ENCODE measurements at places on chromosomes 12 and 14.

DNA sequence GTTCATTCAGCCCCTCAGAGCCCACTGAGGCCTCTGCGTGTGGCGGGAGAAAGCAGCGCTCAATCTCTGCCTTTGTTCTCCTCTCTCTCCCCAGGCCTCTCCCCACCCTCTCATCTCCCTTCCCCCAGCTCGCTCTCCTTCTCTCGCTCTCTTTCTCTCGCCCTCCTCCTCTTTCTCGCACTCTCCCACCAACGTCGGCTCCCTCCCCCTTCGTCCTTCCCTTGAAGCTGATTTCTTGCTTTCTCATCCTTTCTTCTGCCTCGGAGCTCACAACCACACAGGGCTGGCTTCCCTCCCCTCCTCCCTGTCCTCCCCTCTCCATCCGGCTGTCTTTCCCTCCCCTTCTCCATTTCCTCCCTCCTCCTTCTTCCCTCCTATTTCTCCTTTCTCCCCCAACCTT is 96.4 kb downstream of the LRRC74A start:
- no peak for DNase-seq

- no peak for DNase-seq
Observed at GRCh38 chr12:87866578-87867292, 162.5 kb downstream of the C12orf50 start.

- peak; percentile 31 for DNase-seq
Observed at GRCh38 chr14:72443991-72444441, 449.9 kb downstream of the DPF3 start.

GRCh38 chr12:75432924-75433323 is 42.0 kb downstream of the GLIPR1L2 start:
- DNase-seq = no peak

- DNase-seq = no peak
Observed at GRCh38 chr14:61599942-61600341, 95.4 kb upstream of the HIF1A start.

DNA sequence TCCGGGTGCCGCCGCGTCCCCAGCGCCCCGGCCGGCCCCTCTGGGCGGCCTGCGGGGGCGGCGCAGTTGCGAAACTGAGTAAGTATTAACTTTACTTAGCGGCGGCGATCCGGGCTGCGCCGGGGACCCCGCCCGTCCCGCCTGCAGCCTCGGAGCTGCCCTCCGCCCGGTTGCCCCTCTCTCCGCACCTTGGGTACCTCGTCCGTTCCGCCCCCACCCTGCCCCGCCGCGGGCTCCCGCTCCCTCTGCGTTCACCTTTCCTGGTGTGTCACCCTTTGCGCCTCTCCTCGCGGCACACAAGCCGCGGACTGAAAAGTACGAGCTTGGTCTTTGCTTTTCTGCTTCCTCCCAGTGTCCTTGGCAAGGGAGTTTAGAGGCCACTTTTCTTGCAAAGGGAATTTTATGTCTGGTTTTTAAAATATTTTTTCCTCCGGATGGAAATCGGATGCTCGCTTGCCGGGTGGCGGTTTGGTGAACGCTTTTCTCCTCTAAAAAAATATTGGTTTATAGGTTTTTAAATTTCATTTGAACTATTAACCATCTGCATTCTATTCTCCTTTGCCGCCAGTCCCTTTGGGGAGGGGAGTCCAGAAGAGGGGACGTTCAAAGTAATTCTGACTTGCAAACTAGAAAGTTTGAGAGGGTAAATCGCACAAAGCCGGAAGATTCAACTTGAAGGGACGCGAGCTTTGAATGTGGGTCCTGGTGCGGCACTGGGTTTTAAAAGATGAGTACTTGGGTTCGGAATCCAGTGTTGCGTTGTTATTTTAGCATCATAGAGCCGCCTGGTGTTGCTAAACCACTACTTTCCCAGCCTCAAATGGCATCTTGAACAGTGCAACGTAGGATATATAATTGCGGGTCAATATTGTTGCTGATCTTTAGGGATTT is 834 bp downstream of the RASSF8 start:
- no peak for DNase-seq

DNA sequence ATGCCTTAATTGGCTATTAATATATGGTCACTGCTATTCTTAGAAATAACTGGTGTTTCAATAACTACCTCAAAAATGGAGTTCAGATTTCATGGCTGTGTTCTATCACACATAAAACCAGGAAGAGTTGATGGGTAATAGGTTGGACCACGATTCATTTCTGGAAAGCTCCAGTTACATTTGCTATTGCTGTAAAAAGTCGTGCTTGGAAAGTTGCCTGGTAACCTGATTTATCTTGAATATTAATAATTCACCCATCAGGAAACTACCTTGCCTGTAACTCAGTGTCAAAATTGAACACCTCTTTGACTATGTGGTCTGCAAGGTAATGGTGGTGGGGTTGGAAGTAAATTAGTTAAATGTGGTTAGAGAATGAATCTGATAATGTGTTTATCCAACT is 104.7 kb upstream of the IFNG-AS1 start:
- no peak for DNase-seq

DNA sequence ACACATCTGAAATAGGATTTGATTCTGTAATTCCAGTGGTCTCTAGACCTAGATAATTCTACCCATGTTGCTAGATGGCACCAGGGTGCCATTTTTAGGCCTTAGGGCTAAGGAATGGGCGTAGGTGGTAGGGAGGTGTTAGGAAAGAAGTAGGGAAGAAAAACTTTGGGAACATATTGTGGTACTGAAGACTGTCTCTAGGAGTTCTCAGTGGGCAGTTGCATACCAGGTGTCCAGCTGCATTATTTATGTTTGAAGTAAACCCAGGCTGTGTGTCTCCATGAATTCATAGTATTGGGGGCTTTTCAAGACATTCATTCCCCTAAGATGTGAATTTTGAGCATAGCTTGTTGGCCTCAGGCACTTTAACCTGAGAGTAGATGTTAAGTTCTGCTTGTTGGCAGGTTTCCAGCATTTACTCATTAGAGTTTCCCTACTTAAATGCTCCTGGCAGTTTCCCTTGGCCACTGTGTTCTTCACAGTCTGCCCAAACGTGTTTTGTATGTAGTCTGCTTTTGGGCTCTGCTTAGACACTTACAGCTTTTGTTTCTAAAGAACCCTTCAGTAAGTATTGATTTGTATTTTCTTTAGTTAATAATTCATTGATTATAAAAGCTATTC is 31.5 kb upstream of the CCT2 start:
- DNase-seq = no peak

DNA sequence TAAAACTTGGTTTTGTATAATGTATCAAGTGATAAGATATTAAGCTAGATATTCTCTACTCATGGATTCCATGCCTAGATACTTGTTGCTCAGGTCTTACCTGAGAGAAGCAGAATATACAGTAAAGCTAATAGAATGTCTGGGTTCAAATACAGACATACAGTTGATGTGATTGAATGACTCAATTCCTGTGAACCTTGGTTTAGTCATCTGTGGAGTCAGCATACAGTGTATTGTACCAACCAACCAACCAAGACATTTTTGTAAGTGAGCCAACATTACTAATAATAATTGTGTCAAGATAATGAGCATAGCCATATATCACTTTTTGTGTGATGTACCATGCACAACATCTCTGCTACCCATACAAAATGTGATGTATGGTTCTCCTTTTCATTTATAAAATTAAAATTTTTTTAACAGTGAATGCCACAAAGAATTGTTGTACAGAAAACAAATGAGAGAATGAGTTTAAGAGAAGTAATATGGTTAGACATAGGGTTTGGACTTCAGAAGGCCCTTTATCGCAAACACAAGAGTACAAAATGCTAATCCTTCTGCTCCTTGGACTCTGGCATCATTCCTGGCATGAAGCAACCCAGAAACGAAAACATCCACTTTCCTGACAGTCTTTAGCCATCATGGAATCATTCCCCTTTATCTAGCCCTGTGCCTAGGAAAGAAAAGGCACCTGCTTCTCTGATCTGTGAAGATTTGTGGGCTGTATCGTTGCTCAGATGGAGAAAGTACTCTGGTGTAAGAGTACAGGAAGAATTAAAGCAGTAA is 977.2 kb upstream of the USP15 start:
- no peak for DNase-seq

GRCh38 chr12:46373301-46374296 is 1.0 kb upstream of the SLC38A2 start:
- peak; percentile 52 for DNase-seq

GRCh38 chr12:20368114-20368650 is at the start of gene PDE3A:
Gene PDE3A, plus strand, starts transcription at chr12:20368537. Its CDS starts 748 bp downstream, at chr12:20369285.
- no peak for DNase-seq

GRCh38 chr14:100786131-100786530 is 39.8 kb upstream of the MEG3 start:
- DNase-seq = no peak

- no peak for DNase-seq
Observed at GRCh38 chr12:93825501-93825888, 148.3 kb downstream of the CRADD start.

DNA sequence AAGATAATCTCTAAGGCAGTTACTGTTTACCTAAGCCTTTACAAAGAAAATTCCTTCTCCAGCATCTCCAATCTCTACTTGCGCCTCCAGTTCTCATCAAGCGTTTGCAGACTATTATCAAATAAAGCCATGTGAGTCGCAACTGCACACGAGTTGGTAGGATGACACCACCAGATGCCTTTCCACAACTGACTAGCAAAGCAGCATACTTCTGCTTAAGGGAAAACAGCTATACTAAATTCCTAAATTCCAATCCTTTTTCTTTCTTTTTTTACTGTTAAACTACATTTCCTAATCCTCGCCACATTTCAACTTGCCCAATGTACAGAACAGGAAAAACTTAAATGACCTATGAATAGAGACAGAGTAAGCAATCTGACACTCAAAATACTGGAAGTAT is 166.7 kb downstream of the ITPR2 start:
- no peak for DNase-seq

DNA sequence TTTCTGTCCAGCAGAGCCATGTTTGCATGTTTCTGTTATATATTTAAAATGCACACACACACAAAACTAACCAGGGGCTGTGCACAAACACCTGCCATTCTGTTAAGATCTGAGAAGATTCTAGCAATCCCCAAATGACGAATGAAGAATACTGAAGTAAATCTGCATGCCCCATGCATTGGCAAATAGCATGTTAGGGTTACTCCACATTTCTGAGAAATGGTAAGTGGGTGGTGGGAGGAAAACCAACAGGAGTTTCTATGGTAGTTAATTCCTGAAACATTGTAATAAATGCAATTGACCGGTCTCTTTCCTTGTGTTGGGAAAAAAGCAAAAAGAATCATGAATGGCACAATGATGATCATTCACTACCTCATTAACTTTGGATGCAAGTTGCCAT is 318.0 kb downstream of the BCAT1 start:
- DNase-seq = no peak

DNA sequence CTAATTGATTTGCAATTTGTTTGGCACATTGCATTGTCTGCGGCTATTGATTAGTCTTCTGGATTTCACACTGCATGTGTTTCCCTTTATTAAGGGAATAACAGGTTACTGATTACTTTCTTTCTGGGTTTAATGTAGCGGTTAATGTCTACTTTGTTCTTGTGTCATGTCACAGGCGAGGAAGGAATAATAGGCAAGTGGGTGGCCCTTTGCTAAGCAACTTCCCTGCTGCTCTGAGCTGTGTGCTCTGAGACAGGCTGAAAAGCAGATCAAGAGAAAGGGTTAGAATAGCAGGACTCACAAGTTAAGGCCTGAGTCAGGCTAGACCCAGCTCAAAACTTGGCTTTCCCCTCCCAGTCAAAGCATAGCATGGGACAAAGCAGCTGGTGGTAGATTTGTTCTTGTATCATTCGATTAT is 77.2 kb downstream of the NKX2-1 start:
- no peak for DNase-seq

- DNase-seq = peak; percentile 28
Observed at GRCh38 chr12:110937104-110937641, 16.8 kb upstream of the MYL2 start.

DNA sequence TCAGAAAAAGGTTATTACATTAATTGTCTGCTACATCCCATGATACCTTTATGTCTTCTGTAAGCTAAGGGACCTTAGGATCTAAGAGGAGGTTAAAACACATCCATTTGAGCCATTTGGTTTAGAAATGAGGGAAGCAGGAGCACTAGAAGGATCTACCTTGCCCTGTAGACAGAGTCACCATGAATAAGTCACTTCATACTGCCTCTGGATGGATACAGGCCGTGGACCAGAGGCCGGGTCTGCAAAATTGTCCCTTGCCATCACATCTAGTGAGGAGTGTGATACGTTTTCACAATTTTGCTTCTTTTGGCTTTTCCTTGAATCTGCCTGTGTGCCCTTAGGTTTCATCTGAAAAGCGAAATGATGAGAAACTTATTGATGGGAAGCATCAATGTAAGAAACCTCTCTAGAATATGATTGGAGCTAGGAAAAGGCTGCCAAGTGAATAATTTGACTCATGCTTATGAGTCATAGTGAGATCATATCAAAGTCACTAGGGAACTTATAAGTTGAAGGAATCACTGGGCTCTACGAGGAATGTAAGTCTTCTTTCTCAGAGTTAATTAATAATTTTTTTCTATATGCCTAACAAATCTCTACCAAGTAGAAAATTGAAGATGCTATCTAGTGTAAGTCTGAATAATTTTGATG is 10.8 kb downstream of the GLRX5 start:
- DNase-seq = no peak

DNA sequence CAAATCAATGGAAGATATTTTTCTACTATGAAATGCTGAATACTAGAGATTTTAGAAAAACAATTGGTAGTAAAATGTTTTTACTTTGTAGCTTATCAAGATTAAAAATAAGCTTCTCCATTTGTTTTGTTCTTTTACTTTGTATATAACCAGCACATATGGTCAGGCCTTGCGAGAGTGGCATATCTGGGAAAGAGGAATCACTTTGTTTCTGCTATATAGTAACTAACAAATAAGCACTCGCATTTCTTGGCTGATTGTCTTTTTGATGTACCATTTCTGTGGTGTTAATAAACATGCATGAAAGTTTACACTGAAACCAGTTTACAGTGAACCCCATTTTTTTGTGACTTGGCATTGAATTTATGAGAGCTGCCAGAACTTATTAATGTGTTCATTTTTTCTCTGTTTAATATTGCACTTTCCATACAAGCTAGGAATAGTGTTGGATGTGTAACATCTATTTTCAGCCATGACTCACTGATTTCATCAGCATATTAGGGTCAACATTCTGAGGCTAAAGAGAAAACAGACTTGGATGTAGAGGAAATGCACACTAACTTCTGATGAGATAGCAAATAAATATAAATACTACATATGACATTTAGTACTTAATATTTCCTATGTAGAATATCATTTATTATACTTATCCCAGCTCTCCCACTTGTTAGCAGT is 635.5 kb downstream of the KCNH5 start:
- no peak for DNase-seq

- no peak for DNase-seq
Observed at GRCh38 chr14:68828698-68829097, 35.8 kb upstream of the ZFP36L1 start.

DNA sequence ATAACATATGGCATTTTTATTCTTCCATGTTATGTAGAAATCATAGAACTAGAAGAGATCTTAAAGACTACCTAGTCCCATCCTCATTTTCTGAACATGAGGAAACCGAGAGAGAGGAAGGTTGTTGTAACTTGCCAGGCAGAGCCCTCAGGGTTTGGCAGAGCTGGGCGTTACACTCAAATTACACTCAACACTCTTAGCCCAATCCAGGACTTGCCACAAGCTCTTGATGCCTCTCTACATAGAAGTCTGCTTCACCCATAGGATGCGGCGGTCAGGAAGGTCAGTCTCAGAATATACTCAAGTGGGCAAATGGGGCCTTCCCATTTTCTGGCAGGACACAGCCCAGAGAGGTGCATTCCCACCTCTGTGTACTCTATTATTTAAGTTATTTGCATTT is 208.1 kb downstream of the ZFP36L1 start:
- DNase-seq = no peak
